ENCODE measurements at places on chromosomes 5 and 9. TPM values are rescaled to one million over a fixed set of nuclear protein-coding genes. Genes with fewer than 3 reads are reported as not detected.
A peak's percentile ranks its signal among the peaks of the same experiment; 100 is the strongest.

GRCh38 chr9:117678871-117679270 lies 25.3 kb upstream of the TLR4 start:
- no peak for DNase-seq

GRCh38 chr9:84898188-84898587 lies 228.7 kb downstream of the NTRK2 start:
- DNase-seq, result no peak

DNA sequence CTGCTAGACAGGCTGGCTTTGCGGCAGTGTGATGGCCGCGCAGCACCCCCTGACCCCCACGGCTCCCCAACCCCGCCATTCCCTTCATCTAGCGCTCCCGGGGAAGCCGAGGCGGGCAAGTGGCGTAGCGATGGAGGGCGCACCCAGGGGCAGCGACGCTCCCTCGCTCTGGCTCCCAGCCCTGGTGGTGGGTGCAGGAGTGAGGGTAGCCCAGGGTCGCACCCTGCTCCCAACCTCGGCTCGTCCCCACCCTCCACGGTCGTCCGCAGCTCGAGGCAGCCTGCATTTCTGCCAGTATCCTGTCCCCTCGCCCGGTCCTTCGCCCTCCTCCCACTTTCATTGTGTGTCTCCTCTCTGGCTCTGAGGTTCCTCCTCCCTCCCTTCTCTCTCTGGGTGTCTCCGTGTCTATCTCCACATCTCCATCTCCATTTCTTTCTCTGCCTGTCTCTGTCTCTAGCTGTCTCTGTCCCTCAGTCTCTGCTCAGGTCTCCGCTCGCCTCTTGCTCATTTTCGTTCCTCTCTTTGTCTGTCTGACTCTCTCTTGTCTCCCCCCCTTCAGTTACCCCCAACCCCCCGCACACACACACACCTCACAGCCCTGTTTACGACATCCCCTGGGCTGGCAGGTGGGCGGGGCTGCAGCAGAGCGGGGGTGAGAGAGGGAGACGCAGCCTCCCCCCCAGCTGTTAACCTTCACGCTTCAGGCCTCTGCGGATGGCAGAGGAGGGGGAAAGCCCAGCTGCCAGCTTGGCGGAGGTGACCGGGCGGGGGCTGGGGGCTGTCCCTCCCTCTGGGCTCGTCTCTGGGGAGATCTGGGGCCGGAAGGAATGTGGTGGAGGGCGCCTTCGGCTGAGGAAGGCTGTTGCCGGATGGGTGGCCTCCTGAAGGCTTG lies 48.7 kb upstream of the PSD2 start:
- peak; percentile 48 for DNase-seq

GRCh38 chr5:72624641-72625236 lies 117.5 kb upstream of the ZNF366 start:
- no peak for DNase-seq

DNA sequence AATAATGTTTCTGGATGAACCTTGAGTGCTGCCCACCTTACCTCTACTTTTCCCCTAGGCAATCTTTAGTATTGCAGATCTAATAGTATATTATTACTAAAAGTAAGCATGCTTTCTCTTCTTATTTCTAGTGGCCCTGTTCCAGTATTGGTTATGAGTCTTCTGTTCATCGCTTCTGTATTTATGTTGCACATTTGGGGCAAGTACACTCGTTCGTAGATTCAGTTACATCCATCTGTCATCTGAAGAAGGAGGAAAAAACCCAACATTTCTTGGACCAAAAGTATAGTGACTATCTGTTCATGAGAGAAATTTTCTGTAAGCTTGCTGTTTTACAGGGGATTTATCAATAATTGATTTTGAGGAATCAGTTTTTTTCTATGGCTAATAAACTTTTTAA lies 8.1 kb downstream of the SEC61B start:
- DNase-seq, result no peak

- peak; percentile 62 for DNase-seq
Observed at GRCh38 chr5:65037831-65038815, 269.4 kb downstream of the CWC27 start.

DNA sequence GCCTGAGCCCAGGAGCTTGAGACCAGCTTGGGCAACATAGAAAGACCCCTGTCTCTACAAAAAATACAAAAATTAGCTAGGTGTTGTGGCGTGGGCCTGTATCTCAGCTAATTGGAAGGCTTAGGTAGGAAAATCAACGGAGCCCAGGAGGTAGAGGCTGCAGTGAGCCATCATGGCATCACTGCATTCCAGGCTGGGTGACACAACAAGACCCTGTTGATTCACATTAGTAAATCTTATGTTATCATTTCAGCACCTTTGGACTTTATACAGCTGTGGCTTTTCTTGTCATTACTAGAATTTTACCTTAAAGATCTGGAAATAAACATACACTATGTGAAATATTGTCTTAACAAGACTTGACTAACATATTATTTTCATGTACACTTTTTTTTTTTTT lies 185.0 kb downstream of the ZNF608 start:
- no peak for DNase-seq

DNA sequence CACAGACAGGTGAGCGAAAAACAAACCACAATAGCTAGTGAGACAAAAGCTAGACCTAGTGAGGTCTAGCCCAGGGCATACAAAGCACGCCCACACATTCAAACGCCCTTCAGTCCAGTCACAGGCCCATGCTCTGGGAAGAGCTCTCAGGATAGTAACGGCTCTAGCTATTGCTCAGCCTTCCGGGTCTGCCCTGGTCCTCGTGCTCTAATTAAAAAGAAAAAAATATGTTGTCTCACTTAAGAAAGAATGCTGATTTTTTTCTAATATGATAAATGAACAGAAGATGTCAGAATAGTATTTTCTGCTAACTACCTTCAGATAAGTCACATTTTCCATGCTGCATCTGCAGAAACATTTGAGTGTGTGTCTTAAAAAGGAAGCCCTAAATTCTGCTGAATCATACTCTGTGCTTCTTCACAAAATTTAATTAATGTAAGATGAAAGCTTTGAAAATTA lies 94.5 kb downstream of the PLPP1 start:
- no peak for DNase-seq

GRCh38 chr5:41695920-41696582 lies 174.2 kb downstream of the OXCT1 start:
- DNase-seq, result no peak

GRCh38 chr5:66728049-66728448 lies 131.9 kb downstream of the MAST4 start:
- no peak for DNase-seq

DNA sequence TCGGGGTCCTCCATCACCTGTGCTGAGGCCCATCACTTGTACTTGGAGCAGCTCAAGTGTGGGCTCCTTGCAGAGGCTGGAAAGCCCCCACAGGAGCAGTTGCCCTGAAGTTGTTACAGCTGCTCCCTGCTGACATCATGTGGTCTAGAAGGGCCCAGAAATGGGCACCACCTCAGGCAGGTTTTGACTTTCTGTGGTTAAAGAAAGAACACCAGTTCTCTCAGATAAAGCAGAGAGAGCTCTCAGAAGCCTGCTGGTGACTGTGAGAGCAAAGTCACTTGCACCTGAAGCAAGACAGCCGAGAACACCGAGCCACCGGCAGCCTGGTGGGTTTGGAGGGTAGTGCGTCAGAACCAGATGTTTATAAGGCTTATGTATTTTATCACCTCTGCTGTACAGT lies 70.4 kb downstream of the MVB12B start:
- DNase-seq, result no peak

- no peak for DNase-seq
Observed at GRCh38 chr5:42157215-42157614, 232.1 kb downstream of the FBXO4 start.

GRCh38 chr5:31396611-31397295 lies 135.1 kb downstream of the DROSHA start:
- DNase-seq, result no peak

- no peak for DNase-seq
Observed at GRCh38 chr5:142900927-142901326, 130.8 kb downstream of the ARHGAP26 start.

DNA sequence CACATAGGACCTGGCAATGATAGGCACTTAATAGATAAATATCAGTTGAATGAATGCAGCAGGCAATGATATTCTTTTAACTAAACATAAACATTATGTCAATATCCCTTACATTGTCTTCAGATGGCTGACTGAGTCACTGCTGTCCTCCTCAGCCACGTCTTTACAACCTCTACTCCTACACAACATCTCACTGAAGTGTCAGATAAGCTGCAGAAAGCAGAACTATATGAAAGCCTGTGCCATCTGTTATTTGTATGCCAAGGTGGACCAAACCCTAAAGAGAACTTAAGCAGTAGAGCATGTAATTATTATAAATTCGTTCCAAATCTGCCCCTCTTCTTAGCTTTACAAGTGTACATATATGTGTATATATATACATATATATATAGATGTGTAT lies 271.2 kb downstream of the RASEF start:
- DNase-seq, result no peak

GRCh38 chr9:98896632-98897031 lies 47.1 kb upstream of the COL15A1 start:
- DNase-seq, result no peak

- no peak for DNase-seq
Observed at GRCh38 chr5:124665035-124665434, 81.4 kb downstream of the ZNF608 start.

DNA sequence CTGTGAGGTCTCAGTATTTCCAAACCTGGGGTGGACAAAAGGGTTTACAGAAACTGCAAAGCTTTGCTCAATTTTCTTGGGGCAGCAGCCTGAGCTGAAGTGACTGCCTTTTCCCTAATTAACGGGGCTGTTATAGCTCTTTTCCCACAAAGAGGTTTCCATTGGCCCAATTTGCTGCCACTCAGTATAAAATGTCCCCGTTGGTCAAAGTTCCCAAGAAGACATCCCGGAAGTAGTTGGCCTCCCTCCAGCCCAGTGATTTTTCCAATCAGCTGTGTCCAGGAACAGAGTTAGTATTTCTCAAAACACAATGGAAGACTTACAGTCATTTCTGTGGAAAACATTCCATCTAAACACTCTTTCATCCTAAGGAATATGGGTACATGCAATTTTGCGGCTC lies 643.6 kb downstream of the ACTL7B start:
- no peak for DNase-seq

DNA sequence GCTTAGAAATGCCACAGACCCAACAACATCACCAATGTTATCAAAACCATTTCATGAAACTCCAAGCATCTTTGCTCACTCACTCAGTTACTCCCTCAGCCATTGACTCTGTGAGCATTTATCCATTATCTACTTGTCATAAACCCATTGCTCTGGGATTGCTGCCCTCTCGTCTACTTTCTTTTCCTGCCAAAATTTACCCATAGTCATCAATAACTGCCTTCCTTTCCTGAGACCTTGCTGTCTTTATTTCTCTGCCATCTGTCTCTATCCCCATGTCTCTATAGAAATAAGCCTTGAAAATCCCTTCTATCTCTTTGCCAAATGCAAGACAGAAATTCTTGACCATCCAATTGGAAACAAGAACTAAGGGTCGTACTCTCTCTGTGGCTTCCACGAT lies 26.4 kb upstream of the PUM3 start:
- DNase-seq, result no peak

DNA sequence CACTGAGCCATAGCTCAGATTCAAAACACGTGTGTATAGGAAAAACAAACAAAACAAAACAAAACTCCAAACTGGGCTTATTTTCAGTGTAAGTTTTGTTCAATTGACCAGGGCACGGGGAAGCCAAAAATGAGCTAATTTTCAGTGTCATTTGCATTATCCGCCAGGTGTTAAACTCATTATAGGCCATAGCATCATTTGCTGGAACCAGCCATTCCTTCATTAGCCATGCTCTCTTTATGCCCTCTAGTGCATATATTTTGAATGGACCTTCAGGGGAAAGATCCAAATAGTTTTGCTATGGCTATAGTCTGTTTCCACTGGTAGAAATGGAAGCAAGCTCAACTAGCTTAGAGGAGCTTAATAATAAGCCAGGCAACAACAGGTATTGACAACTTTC lies 1205.2 kb upstream of the DMAC1 start:
- no peak for DNase-seq

The RXFP3 gene
- total RNA-seq, result not detected

The PCDHGA7 gene
- total RNA-seq, result 5.6 TPM

The SPINK7 gene
- not detected for total RNA-seq

The NUDT2 gene
- total RNA-seq, result 19.9 TPM

The PCDHGA2 gene
- 3.8 TPM for total RNA-seq

The NOL6 gene
- 20.2 TPM for total RNA-seq

The PCDHB14 gene
- 2.0 TPM for total RNA-seq

The PCSK1 gene
- total RNA-seq, result 3.7 TPM
